Hepatocyte (in vitro differentiated cells): ENCODE measurements at places on chromosomes 5 and 9.

GRCh38 chr5:82129723-82130285 is 148.3 kb downstream of the RPS23 start:
- no peak for DNase-seq

DNA sequence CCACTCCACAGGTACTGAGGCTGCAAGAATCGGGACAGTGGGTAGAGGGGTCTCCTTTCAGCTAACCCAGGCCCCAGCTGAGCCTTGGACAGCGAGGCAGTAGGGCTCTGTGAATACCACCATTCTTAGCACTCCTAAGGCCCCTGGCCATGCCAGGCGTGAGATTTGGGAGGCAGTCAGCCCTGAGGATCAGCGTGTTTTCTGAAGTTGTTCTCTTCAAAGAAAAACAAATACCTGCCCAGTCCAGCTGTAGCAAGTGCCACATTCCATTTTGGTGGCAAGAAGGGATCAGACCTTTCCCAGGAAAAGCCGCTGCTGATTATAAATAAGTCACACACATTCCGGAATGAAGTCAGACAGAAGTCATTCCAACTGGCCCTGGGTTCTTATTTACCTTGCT is 47.8 kb downstream of the RALGPS1 start:
- no peak for DNase-seq

- DNase-seq, result no peak
These were observed 43.5 kb downstream of the ADAMTS2 start for GRCh38 chr5:179301796-179302195.

DNA sequence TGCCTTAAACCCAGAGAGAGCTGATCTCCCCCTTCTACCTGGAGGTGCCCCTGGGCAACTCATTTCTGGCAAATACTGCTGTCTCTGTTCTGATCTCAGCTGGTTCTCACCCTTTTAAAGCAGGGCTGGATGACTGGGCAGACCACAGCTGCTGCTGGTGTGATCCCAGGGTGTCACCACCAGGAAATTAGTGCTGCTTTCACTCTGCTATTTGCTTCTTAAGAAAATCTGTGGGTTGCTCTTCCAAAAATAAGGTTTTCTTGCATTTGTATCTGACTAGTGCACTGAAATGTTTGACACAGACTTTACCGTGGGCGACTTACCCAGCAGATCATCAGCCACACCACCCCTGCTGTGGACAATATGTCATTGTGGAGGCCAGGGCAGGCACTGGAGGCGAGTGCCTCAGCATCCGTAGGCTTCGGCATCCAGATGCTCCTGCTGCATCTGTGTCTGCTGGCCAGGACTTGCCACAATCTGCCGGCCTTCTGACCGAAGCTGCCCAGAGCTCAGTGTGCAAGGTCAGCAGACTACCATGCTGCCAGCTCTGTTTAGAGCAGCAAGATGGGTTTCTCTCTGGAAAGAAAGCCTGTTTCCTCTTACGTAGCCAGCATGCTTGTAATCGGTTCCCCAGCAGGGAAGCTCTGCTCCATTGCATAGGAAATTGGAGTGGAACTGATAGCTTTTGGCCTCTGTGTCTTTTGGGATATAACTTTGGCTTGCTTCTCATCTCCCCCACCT is 13.6 kb downstream of the ARHGAP26 start:
- no peak for DNase-seq
